Upper lobe of left lung (tissue), 6 donors: ENCODE measurements at places on chromosomes 4 and X. TPM values are rescaled to one million over a fixed set of nuclear protein-coding genes. Genes with fewer than 3 reads are reported as not detected.
A peak's percentile ranks its signal among the peaks of the same experiment; 100 is the strongest.

DNA sequence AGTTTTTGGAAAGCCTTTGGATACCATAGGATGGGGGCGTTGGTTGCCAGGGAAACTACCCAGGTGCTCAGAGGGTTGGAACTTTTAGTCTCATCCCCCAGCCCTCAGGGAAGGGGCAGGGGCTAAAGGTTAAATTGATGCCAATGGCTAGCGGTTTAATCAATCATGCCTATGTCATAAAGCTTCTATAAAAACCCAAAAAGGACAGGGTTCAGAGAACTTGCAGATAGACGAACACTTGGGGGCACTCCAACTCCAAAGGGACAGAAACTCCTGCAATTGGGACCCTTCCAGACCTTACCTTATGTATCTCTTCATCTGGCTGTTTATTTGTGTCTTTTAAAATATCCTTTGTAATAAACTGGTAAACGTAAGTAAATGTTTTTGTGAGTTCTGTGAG, 30.0 kb upstream of the GPR173 start:
- no peak overlapping the region for H3K27ac ChIP-seq
- H3K4me1 ChIP-seq: no peaks in the 10 kb centered on the region
- H3K36me3 ChIP-seq: no peaks in the 10 kb centered on the region
- H3K27me3 ChIP-seq: no peaks in the 10 kb centered on the region
- H3K4me3 ChIP-seq: no peak overlapping the region

DNA sequence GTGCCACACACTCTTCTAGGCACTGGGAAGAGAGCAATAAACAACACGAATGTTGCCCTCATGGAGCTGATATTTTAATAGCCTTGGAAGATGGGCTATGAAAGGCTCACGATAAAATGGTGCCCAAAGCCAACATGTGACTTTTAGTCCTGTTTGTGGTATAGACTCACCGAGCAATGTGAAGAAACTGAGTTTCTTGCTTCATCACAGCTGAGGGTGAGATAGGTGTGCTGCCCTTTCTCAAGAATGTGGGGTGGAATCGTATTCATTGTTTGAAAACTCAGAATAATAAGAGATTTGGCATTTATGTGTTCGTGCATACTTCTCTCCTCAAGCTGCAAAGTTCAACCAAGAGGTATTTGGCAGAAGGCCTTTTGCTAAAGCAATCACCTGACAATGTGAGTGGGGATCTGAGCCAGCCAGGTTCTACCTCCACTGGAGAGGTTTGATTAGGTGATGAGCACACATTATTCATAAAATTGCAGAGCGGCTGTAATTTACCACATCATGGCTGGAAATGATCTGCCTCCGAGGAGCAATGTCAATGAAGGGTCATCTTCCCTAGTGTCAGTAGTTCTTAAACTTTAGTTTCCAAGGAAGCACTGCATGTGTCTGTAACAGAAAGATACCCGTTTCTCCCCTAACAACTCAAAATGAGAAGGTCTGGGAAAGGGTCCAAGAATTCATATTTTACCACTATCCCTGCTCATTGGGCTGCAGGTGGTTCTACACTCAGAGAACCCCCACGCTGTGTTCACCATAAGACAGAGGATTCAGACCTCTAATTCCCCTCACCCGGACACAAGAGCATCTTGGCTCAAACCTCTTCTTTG, 41.9 kb upstream of the CBR4 start:
- no peak for DNase-seq
- H3K4me1 ChIP-seq: no peaks in the 10 kb centered on the region
- H3K36me3 ChIP-seq: no peaks in the 10 kb centered on the region
- peak overlapping the region; percentile 64 for H3K27ac ChIP-seq
- no peak overlapping the region for H3K4me3 ChIP-seq

The AFF2 gene
- 7.3 TPM for total RNA-seq

The FATE1 gene
- not detected for total RNA-seq

GRCh38 chr4:123777373-123777772, 380.8 kb downstream of the SPRY1 start:
- no peak overlapping the region for H3K27ac ChIP-seq
- H3K36me3 ChIP-seq: no peaks in the 10 kb centered on the region
- peaks cover 6% of the 10 kb centered on the region for H3K4me1 ChIP-seq
- DNase-seq: no peak
- no peak overlapping the region for H3K4me3 ChIP-seq
